Activated CD8-positive, alpha-beta memory T cell treated with anti-CD3 and anti-CD28 coated beads for 4 hours (primary cell): ENCODE measurements at places on chromosomes 7 and 10.

DNA sequence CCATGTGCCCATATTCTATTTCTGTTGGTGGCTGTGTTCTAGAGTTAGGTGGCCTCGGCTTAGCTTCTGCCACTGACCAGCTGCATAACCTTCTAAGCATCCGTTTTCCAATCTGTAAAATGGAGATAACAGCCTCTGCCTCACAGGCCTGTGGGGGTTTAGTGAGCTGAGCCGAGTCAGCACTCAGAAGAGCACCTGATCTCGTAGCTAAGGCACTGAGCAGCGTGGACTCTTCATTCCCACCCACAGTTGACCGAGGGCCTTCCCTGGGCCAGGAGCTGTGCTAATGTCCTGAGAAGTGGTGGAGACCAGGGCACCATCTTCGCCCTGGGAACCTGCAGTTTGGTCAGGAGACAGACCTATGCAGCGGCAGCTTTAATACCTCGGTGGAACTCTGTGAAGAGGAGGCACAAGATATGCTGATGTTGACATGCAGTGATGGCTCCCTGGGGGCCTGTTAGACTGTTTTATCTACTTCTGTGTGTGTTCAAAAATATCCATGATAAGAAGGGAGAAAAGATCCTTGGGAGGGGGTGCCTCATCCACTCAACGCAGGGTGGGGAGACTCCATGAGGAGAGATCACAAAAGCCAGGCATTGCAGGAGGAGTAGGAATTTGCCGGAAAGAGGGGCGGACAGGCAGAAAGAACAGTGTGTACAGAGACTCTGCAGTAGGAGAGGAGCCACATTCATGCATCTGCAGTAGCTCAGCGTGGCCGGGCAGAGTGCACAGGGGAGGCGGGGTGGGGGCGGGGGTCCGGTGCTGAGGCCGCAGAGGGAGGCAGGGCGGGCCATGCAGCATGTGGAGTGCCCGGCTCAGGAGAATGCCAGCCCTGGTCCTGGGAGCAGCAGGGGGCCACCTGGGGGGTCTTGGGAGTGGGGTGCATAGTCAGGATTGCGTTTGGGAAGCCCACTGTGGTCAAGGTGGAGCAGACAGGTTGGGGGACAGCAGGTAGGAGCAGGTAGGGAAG, 136.8 kb downstream of the C10orf105 start:
- no peak for DNase-seq

DNA sequence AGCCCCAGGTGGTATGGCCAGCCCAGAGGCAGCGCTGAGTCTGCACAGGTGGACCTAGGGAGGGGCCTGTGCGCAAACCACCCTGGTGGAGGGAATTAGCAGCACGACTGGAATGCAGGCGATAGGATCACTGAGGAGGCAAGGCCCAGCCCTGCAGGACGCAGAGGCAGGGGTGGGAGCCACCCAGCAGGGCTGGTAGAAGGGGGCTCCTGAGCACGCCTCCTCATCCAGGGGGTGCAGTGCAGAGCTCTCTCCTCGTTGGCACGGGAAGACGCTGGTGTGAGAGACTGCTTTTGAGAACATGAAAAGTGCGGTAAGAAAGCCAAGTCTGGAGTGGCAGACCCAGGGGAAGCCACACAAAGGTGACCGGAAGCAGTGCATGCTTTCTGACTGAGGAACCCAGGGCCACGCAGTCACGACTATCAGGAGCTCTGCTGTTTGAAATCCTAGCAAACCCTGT, 6.0 kb downstream of the FXYD4 start:
- no peak for DNase-seq

- DNase-seq = no peak
These were observed 59.2 kb downstream of the OGDH start for GRCh38 chr7:44665531-44666213.

- DNase-seq = no peak
These were observed 33.4 kb upstream of the ABLIM1 start for GRCh38 chr10:114691442-114691941.

DNA sequence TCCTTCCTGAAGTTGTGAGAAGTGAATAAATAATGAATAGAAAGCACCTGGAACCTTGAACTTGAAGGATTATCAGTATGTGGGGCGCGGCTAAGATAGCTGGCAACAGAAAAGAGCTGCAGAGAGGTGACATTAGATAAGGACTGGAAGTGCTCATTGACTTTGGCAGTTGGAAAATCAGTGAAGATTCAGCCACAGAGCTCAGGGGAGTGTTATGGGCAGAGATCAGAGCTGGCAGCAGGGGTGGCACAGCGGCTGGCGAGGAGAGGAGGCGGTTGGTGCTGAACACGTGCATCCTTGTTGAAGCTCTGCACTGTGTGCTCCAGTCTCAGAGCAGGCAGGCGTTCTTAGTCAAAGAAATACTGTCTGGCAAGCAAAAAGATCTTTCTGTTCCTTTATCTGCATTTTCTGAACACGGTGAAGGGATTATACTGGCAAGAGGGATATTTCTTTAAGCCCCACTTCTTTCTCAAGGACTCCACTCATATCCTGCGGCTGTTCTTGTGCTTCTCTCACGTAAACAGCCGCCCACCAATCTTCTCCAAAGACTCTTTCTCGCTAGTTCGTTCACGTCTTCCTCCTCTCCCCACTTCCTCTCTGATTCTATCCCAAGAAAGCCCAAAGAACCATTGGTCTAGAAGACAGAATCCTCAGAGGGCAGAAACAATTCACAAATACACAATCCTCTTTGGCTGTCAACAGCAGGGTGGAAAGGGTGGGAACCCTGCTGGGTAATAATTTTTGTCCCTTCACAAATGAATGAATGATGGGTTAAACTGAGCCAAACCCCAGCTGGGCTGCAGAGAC, 38.6 kb upstream of the ADD3 start:
- DNase-seq = no peak

DNA sequence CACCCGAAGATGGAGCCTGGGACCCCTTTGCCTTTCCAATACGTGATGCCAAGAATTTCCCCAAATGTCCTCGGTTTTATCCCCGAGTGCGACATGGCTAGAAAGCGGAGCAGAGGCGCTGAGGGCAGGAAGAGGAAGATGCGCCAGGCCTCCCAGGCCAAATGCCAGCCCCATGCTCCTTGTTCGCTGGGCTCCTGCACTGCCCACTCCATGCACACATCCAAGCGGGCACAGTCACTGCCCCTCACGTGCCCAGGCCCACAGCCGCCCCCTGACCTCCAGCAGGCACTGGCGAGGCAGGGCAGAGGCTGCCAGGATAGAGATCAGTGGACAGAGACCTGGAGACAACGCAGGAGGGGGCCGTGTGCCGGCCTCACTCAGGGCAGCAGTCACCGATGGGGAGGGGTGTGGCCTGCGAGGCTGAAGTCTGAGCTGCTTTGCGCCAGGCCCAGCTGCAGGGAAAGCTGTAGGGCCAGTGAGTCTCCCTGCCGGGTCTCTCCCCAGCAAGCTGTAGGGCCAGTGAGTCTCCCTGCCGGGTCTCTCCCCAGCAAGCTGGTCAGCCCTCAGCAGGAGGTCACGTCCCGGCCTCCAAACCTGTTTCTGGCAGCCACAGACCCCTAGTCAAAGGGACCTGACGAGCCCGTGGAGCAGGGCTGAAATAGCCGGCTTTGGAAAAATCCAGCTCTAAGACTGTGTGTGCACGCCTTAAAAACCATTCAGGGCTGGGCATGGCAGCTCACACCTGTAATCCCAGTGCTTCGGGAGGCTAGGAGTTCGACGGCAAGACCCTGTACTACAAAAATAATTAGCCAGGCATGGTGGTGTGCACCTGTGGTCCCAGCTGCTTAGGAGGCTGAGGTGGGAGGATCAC, 100.6 kb upstream of the DIP2C start:
- no peak for DNase-seq

DNA sequence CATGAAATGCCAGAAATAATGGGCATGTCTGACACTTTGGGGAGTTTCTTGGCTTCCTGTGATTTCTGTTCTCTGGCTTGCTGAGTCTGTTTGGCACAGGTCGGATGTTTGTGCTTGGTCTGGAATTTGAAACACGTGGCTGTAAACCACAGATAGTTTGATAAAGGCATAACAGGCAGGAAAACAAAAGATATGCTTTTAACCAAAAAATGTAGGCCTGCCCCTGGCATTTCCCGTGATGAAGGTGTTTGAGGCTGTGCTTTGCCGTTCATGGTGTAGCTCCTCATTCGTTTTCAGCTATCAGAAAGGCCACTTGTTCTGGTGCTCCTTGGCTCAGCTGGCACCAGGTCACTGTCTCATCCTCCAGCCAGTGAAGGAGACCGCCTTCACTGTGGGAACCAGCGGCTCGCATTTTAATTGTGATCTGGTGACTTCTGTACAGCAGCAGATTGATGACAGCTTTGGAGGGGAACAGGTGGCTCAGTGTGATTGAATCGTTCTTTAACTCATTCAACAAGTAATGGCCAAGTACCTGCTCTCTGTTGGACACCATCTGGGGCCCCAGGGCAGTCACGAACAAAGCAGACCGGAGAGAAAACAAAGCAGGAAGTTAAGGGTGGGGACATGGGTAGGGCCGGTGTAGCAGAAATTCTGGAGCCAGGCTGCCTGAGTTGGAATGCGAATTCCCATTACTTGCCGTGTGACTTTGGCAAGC, 111.5 kb downstream of the CCNY start:
- DNase-seq = no peak

GRCh38 chr7:20454202-20454601, 123.5 kb downstream of the ITGB8 start:
- DNase-seq = no peak

DNA sequence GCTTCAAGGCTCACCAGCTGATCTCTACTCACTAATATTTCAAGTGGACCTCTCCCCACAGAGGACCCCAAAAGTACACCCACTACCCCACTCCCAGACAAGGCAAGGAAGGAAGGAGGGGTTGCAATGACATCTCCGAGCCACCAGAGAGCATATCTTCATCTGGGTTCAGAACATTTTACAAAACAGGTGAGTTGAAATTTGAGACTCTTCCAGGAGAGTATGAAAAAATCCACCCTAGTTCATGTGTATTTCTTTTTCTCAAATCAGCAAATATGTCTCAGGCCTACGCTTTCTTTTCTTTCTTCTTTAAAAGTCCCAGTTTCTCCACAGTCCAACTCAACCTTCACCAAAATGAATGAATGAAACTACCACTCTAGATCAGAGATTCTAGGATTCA, 61.9 kb downstream of the SGMS1 start:
- no peak for DNase-seq

DNA sequence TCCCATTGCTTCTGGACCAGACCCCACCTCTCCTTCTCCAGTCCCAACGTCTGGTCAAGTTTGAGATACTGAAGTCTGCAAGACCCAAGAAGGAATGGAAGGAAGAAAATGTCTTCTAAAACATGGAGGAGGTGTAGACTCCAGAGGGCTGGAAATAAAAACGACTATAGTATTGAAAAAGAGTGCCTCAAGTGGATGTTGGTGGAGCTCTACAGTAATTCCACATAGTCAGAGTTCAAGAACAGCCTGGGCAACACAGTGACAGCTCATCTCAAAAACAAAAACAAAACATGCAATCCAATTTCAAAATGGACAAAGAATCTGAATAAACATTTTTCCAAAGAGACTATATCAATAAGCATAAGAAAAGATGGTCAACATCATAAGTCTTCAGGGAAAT, 2.3 kb upstream of the PCGF6 start:
- DNase-seq = no peak

GRCh38 chr7:117908031-117908795, 35.0 kb upstream of the CTTNBP2 start:
- DNase-seq = no peak

DNA sequence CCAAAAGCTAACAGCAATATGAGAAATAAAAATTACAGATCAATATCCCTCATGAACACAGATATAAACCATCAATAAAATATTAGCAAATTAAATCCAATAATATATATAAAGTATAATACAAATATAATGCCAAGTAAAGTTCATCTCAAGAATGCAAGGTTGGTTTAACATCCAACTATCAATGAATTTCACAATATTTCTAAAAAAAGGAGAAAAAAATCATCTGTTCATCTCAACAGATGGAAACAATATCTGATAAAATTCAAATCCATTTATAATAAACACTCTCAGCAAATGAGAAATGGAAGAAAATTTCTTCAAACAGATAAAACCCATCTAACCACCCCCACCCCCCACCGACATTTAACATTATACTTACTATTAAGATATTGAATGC, 86.9 kb downstream of the SIRT1 start:
- DNase-seq = no peak

- DNase-seq = no peak
These were observed 3.6 kb upstream of the ITGB8 start for GRCh38 chr7:20327055-20327454.

DNA sequence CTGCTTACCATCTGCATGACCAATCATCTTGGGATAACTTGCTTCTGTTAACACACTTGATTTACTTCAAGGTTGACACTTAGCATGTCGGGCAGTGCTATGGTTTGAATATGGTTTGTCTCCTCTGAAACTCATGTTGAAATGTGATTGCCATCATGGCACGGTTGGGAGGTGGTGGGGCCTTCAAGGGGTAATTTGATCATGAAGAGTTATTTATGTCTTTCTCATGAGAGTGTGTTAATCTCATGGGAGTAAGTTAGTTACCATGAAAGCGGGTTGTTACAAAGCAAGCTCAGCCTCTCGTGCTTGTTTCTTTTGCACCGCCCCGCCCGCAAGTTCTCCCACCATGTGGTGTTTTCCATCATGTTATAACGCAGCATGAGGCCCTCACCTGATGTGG, 163.6 kb downstream of the DOCK4 start:
- no peak for DNase-seq

GRCh38 chr10:88113232-88113631, 249.8 kb downstream of the PTEN start:
- no peak for DNase-seq

DNA sequence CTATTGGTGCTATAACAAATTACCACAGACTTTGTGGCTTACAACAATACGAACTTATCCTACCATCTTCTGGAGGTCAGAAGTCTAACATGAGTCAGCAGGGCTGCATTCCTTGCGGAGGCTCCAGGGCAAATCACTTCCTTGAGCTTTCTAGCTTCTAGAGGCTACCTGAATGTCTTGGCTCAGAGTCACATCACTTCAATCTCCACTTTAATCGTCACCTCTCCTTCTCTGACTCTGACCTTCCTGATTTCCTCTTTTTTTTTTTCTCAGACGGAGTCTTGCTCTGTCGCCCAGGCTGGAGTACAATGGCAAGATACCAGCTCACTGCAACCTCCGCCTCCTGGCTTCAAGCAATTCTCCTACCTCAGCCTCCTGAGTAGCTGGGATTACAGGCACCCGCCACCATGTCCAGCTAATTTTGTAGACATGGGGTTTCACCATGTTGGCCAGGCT, 44.6 kb upstream of the ANAPC16 start:
- DNase-seq = no peak

GRCh38 chr7:133609806-133610205, 356.9 kb downstream of the EXOC4 start:
- DNase-seq = no peak

GRCh38 chr7:131124001-131124629, 203.6 kb upstream of the MKLN1 start:
- no peak for DNase-seq

- no peak for DNase-seq
These were observed 240.1 kb upstream of the SLC26A5 start for GRCh38 chr7:103686064-103686463.
